ENCODE measurements at places on chromosomes 7 and 10. TPM values are rescaled to one million over a fixed set of nuclear protein-coding genes. Genes with fewer than 3 reads are reported as not detected.

TCERG1L gene
- not detected for total RNA-seq

GRCh38 chr7:16657656-16658279 lies 11.8 kb downstream of the BZW2 start:
- peak overlapping the region; percentile 22 for H3K27ac ChIP-seq
- H3K36me3 ChIP-seq: no peaks in the 10 kb centered on the region
- peaks cover 31% of the 10 kb centered on the region for H3K4me1 ChIP-seq

MSS51 gene
- total RNA-seq: 2.2 TPM

DNA sequence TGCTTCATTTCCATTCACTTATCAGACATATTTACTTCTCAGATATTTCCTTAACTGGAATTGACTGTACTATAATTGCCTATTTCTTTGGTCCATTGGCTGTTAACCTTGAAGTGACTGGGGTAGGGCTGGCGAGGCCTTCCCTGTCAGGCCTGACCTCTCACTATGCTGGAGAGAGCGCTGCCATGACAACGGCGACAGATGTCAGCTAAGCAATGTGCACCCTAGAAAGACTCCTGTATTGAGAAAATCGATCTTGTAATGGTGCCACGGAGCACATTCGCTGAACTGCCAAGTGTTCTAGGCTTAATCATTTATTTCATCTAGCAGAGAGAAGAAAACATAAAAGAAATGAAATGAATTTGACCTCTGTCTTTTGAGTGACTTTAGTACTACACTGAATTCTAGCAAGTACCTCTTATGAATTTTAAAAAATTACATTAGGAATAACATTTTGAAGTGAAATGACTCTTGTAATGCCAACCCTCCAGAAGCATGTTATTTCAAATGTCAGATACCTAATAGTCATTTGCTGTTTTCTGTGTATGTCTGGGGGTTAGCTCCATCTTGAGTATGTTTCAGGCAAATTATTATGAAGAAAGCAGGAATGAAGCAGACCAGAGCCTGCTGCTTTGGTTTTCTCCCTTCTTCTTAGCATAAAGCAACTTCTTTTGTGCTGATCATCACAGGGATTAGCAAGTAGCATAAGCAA lies 148.0 kb downstream of the SNX10 start:
- no peaks in the 10 kb centered on the region for H3K36me3 ChIP-seq
- no peak overlapping the region for H3K27ac ChIP-seq
- no peak overlapping the region for H3K4me3 ChIP-seq
- no peaks in the 10 kb centered on the region for H3K27me3 ChIP-seq
- no peak for DNase-seq
- no peaks in the 10 kb centered on the region for H3K4me1 ChIP-seq

EN2 gene
- total RNA-seq: not detected

- no peak for DNase-seq
- no peak overlapping the region for H3K4me3 ChIP-seq
- no peaks in the 10 kb centered on the region for H3K27me3 ChIP-seq
- H3K36me3 ChIP-seq: no peaks in the 10 kb centered on the region
- H3K4me1 ChIP-seq: peaks cover 20% of the 10 kb centered on the region
These were observed 177.4 kb downstream of the CELF2 start for GRCh38 chr10:11194859-11195586.

GRCh38 chr7:140485500-140486265 lies 6.4 kb upstream of the MKRN1 start:
- peak overlapping the region; percentile 58 for H3K27ac ChIP-seq
- H3K4me1 ChIP-seq: peaks cover 10% of the 10 kb centered on the region
- DNase-seq: peak; percentile 78
- no peaks in the 10 kb centered on the region for H3K36me3 ChIP-seq

FOXP2 gene
- 23.0 TPM for total RNA-seq

DNA sequence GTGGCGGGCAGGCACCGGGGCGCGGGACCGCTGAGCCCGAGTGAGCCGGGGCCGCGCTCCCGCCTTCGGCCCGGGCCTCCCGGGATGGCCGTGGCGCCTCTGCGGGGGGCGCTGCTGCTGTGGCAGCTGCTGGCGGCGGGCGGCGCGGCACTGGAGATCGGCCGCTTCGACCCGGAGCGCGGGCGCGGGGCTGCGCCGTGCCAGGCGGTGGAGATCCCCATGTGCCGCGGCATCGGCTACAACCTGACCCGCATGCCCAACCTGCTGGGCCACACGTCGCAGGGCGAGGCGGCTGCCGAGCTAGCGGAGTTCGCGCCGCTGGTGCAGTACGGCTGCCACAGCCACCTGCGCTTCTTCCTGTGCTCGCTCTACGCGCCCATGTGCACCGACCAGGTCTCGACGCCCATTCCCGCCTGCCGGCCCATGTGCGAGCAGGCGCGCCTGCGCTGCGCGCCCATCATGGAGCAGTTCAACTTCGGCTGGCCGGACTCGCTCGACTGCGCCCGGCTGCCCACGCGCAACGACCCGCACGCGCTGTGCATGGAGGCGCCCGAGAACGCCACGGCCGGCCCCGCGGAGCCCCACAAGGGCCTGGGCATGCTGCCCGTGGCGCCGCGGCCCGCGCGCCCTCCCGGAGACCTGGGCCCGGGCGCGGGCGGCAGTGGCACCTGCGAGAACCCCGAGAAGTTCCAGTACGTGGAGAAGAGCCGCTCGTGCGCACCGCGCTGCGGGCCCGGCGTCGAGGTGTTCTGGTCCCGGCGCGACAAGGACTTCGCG lies 534 bp downstream of the FZD9 start:
- H3K4me3 ChIP-seq: peak overlapping the region; percentile 37
- H3K27ac ChIP-seq: no peak overlapping the region
- H3K27me3 ChIP-seq: peaks cover 26% of the 10 kb centered on the region
- peaks cover 3% of the 10 kb centered on the region for H3K4me1 ChIP-seq
- no peak for DNase-seq

SORCS3 gene
- 0.32 TPM for total RNA-seq

ST7 gene
- 20.6 TPM for total RNA-seq

GRCh38 chr10:48557511-48558123 lies 47.3 kb downstream of the ARHGAP22 start:
- H3K4me1 ChIP-seq: no peaks in the 10 kb centered on the region
- H3K27ac ChIP-seq: no peak overlapping the region
- no peaks in the 10 kb centered on the region for H3K36me3 ChIP-seq
- H3K4me3 ChIP-seq: no peak overlapping the region

DNA sequence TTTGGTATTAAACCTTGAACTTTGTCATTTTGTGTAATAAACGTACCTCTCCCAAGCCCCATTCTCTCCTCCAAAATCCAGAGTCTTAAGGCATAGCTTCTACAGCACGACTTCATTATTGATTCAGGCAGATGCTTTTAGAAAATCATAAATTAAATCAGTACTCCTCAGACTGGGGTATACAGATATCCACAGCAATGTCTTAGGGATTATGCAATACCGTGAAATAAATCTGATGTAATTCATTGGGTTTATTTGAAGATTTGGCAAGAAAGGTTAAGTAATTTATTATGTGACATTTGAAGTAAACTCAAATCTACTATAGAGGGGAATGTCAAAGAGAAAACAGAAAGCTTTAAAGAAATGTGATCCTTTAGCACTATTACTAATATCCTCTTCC lies 246.1 kb upstream of the PLXDC2 start:
- no peaks in the 10 kb centered on the region for H3K4me1 ChIP-seq
- H3K27me3 ChIP-seq: no peaks in the 10 kb centered on the region
- no peak overlapping the region for H3K27ac ChIP-seq

GRCh38 chr10:114043532-114044246 lies at the start of gene ADRB1:
Gene ADRB1, plus strand, starts transcription at chr10:114043866. Its CDS starts 267 bp downstream, at chr10:114044133.
- peaks cover 9% of the 10 kb centered on the region for H3K4me1 ChIP-seq
- peak within 1 kb of the TSS; percentile 73 for H3K27ac ChIP-seq

- H3K4me1 ChIP-seq: no peaks in the 10 kb centered on the region
- H3K4me3 ChIP-seq: no peak overlapping the region
- DNase-seq: no peak
- no peaks in the 10 kb centered on the region for H3K36me3 ChIP-seq
- no peak overlapping the region for H3K27ac ChIP-seq
These were observed 132.1 kb downstream of the CSTF2T start for GRCh38 chr10:51567271-51567670.

DNA sequence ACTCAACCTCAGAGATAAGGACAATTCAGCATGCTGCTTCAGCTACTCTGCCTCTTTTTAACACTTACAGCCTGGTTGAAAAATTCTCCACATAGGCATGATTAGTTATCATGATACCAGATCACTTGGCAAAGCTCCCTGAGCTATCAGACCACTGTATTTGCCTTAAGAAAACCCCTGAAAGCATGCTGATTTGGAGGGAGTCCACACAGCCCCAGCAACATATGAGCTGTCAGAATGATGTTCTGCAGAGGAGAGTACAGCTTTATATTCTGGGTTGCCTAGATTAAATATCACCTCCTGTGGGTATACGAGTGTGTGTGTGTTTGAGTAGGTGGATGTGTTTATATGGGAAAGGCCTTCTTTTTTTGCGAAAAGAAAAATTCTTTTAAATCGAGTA lies 170.2 kb upstream of the CHRM2 start:
- no peaks in the 10 kb centered on the region for H3K4me1 ChIP-seq
- no peaks in the 10 kb centered on the region for H3K27me3 ChIP-seq
- no peak overlapping the region for H3K4me3 ChIP-seq
- no peak for DNase-seq
- no peak overlapping the region for H3K27ac ChIP-seq
- no peaks in the 10 kb centered on the region for H3K36me3 ChIP-seq

DNA sequence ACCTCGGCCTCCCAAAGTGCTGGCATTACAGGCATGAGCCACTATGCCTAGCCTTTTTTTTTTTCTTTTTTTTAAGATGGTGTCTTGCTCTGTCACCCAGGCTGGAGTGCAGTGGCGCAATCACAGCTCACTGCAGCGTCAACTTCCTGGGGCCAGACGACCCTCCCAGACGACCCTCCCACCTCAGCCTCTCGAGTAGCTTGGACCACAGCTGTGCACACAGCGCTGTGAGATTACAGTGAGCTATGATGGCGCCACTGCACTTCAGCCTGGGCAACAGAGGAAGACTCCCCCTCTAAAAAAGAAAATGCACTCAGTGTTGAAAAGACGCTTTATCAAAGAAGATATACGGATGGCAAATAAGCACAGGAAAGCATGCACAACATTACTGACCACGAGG lies 16.5 kb upstream of the WIPI2 start:
- no peaks in the 10 kb centered on the region for H3K4me1 ChIP-seq
- H3K36me3 ChIP-seq: no peaks in the 10 kb centered on the region
- H3K27me3 ChIP-seq: peaks cover 10% of the 10 kb centered on the region
- no peak overlapping the region for H3K4me3 ChIP-seq
- H3K27ac ChIP-seq: no peak overlapping the region
- no peak for DNase-seq

DNA sequence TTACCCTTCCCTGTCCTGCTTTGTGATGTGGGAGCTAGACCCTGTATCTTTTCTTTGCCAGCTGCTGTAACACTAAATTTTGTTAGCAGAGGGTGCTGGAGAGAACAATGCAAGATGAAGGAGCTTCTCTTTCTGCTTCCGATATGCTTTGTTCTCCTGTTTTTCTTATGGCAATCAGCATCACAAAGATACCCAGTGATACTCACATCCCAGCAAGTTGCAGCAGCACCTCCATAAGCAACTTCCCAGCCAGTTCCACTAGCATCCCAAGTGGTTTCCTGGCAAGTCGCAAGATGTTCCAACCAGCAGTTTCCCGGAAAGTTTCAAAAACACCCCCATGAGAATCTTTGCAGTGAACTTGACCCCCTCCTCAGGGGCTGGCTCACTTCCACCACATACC lies 148.6 kb downstream of the IMMP2L start:
- no peaks in the 10 kb centered on the region for H3K27me3 ChIP-seq
- no peak for DNase-seq

ACSM6 gene
- total RNA-seq: not detected

GRCh38 chr7:48366096-48366495 lies 194.8 kb downstream of the ABCA13 start:
- DNase-seq: no peak
- no peaks in the 10 kb centered on the region for H3K4me1 ChIP-seq
- no peak overlapping the region for H3K27ac ChIP-seq
- no peak overlapping the region for H3K4me3 ChIP-seq
- no peaks in the 10 kb centered on the region for H3K27me3 ChIP-seq

JCAD gene
- total RNA-seq: 19.5 TPM

- DNase-seq: no peak
- H3K27ac ChIP-seq: no peak overlapping the region
- no peaks in the 10 kb centered on the region for H3K4me1 ChIP-seq
- H3K36me3 ChIP-seq: no peaks in the 10 kb centered on the region
- H3K27me3 ChIP-seq: no peaks in the 10 kb centered on the region
These were observed 27.2 kb upstream of the WNT16 start for GRCh38 chr7:121301446-121302213.

C10orf71 gene
- not detected for total RNA-seq

DNA sequence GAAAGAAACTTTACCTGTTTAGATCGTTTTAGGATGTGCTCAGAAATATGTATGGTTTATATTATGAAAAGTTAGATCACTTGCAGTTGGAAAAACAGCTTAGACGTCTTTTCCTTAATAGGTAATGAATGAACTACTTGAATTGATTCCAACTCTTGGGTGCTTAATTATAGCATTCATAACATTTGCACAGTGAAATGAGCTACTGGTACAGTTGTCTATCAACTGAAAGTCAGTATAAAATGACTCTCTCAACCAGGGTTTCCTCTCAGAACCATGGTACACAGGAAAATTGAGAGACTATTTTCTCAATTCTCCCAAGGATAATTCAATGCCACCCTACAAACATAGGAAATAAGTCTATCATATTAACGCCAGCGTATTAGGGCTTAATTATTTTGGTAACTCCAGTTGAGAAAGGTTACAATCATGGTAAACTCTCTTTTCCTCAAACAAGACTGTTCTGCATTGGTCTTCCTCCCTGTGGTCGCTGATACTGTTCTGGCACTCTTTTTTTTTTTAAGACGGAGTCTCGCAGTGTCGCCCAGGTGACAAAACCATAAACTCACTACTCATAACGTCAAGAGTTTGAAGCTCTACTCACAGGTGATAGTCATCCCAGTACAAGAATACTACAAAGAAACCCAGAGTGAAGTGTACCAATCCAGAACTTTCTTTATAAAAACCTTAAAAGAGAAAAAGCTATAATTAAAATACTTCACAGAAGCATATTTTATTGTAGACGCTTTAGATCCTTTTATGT lies 2.0 kb downstream of the ANLN start:
- no peaks in the 10 kb centered on the region for H3K27me3 ChIP-seq
- no peaks in the 10 kb centered on the region for H3K36me3 ChIP-seq
- H3K4me1 ChIP-seq: peaks cover 29% of the 10 kb centered on the region
- H3K4me3 ChIP-seq: peak overlapping the region; percentile 69
- peak overlapping the region; percentile 84 for H3K27ac ChIP-seq

GRCh38 chr7:897771-898376 lies 21.5 kb downstream of the GET4 start:
- H3K4me3 ChIP-seq: no peak overlapping the region
- H3K27me3 ChIP-seq: no peaks in the 10 kb centered on the region
- peaks cover 5% of the 10 kb centered on the region for H3K4me1 ChIP-seq
- no peak for DNase-seq

GSTO2 gene
- total RNA-seq: 17.1 TPM

MRC1 gene
- total RNA-seq: 21.4 TPM

FAM131B gene
- total RNA-seq: 33.4 TPM

GRCh38 chr10:52659085-52659484 lies 113.5 kb downstream of the MBL2 start:
- no peaks in the 10 kb centered on the region for H3K27me3 ChIP-seq
- DNase-seq: no peak
- H3K4me3 ChIP-seq: no peak overlapping the region
- H3K27ac ChIP-seq: no peak overlapping the region
- H3K4me1 ChIP-seq: no peaks in the 10 kb centered on the region

Measured in transverse colon (tissue), 4 donors.